ENCODE measurements at places on chromosomes 1 and 21.

DNA sequence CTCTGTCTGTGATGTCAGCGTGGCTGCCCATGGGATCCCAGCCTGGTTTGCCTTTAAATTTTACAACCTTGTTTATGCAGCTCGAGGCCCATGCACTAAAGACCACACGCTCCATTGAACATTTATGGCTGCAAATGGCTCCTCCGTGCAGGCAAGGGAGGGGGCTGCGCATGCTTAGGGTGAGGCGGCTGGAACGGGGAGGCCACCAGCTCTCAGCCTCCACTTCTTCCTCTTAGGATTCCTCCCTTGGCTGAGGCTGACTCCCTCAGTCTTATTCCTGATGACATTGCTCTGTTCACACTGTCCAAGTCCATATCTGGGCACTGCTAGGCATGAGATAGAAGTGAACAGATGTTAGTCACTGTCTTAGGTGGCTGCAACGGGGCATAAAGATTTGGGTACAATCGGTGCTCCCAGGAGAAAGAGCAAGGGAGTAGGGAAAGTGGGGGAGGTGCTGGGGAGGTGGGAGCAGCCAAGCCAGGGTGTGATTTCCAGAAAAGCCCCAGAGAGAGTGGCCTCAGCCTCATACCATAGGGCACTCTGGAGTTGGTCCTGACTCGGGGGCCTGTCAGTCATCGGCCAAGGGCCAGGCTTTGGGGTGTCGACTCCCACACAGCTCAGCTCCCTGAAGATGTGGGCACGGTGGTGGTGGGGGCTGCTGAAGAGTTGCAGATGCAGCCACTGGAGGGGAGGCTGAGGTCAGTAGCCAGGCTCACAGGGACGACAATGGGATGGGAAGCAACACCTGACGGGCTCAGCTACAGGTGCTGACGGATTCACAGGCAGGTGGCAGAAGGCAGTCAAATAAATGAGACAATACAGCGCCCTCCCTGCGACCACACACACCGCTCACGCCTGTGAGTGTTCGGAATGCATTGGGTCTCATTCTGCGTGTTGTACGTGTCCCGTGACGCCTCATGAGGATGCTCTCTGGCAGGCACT lies 37.3 kb upstream of the ACTL8 start:
- DNase-seq = no peak

- DNase-seq = no peak
These were observed 35.5 kb downstream of the SLC26A9 start for GRCh38 chr1:205907794-205908193.

- no peak for DNase-seq
These were observed 46.2 kb upstream of the SLC44A3 start for GRCh38 chr1:94773931-94774422.

DNA sequence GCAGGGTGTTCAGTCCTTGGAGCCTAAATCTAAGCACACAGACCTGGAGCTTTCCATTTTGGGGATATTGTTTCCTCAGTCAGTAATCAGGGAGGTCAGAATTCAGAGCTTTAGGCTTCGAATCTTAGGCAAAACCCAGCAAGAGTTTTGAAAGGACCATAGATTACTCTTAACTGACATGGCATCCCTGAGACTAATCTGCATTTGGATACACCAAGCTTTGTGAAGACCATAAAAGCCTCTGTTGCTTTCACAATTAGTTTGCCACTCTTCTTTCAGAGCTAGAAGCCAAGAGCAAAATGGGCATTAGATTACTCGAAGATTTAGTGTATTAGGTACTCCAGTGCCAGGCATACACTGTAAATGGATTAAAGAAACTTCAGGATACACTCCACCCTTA lies 131.8 kb upstream of the GREM2 start:
- DNase-seq = no peak

GRCh38 chr1:19011845-19012231 lies 55.4 kb upstream of the IFFO2 start:
- DNase-seq = no peak

DNA sequence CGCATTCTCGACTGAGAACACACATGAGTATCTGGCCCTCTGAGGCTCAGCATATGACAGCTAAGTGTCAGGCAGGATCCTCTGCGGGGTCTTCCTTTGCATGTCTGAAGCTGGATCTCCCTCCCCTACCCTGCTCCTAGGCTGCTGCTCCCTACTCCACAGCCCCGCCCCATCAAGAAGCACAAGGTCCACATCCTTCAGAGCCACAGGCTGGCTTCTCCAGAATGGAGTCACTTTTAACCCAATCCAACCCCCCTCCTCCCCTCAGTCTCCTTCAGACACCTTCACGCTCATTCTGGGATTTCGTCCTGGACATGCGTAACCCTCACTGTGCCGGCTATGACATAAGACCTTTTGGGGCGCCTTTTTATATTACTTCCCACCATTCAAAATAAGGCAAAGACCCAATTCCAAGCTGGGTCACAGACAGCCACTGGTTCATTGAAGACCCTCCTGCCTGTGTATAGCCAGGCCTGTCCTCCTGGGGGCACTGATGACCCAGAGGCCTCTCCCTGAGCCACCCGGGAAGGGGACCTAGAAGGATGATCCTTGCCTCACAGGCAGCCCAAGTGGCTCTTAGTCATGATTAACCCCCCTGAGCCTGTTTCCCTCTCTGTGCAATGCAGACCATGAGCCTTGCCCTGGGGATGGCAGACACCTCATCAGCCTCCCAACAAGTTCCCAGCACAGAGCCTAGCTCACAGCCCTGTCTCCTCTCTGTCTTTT lies 4.7 kb downstream of the ADGRB2 start:
- DNase-seq = no peak

DNA sequence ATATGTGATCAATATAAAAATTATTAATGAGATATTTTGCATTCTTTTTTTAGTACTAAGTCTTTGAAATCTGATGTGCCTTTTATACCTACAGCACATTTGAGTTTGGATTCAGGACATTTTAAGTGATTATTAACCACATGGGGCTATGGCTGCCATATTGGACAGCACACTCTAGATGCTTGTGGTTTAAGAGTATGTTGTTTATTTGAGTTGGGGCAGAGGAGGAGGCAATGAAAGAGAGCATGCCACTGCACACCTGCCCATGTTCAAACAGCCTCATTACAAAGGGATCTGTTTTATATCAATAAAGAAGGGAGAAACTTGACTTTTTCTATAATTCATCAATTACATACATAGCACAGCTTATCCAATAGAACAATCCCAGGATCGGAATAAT lies 99.4 kb upstream of the EDEM3 start:
- DNase-seq = no peak

- peak; percentile 50 for DNase-seq
These were observed 30.7 kb upstream of the RRP15 start for GRCh38 chr1:218254296-218254946.

- peak; percentile 84 for DNase-seq
These were observed 69.6 kb upstream of the KRTAP19-8 start for GRCh38 chr21:31107871-31108270.

DNA sequence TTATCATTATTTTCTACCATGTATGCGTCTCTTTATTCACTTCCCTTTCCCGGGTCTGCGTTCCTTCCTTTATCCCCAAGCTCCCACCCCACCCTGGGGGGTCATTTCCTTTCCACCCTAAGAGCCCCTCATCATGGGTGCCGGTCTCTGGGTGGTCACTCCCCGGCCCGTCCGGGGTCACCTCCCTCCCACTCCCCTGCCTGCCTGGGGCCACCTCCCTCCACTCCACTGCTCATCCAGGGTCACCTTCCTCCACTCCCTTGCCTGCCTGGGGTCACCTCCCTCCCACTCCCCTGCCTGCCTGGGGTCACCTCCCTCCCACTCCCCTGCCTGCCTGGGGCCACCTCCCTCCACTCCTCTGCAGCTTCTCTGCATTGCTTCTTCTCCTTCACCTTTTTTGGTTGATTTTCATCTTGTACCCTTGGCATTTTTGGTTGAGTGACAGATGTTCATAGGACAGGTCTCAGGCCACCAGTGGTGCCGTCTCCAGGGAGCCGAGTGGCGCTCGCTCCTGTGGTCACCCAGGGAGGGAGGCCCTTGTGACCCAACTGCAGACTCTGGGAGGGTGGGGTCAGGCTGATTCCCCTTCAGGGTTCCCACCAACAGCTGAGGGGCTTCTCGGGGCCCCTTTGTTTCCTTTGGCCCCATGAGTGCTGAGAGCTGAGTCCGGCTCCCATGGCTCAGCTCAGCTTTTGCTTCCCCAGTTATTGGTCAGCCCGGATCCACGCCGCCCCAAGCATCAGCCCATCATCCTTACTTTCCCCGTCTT lies 48.6 kb upstream of the PCBP3 start:
- DNase-seq = no peak

DNA sequence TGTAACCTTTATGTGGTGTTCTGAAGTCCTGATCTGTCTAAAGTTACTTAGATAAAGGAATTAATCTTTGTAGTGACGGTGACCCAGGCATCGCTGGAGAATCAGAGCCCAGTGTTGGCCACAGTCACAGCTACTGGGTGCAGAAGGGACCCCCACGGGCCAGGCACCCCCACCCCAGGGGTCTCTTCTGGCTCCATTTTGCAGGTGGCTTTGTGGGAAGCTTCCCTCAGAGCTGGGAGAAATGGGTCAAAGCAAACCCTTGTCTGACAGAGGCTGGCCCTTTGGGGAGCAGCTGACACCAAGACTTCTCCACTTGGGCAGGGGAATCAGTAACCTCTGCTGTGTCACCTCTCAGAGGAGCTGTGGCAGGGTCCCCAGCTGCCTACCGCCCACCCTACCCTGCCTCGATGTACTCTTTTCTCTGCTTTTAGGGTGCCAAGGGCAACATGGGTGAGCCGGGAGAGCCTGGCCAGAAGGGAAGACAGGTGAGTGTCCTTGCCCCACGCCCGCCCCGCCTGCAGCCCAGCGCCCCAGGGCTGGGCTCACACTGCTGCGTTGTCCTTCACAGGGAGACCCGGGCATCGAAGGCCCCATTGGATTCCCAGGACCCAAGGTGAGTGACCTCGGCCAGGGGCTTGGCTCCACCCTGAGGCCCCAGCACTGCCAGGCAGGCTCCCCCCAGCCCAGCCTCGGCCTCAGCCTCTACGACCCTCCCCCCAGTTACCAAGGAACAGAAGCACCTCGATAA lies 17.7 kb downstream of the COL6A2 start:
- no peak for DNase-seq

DNA sequence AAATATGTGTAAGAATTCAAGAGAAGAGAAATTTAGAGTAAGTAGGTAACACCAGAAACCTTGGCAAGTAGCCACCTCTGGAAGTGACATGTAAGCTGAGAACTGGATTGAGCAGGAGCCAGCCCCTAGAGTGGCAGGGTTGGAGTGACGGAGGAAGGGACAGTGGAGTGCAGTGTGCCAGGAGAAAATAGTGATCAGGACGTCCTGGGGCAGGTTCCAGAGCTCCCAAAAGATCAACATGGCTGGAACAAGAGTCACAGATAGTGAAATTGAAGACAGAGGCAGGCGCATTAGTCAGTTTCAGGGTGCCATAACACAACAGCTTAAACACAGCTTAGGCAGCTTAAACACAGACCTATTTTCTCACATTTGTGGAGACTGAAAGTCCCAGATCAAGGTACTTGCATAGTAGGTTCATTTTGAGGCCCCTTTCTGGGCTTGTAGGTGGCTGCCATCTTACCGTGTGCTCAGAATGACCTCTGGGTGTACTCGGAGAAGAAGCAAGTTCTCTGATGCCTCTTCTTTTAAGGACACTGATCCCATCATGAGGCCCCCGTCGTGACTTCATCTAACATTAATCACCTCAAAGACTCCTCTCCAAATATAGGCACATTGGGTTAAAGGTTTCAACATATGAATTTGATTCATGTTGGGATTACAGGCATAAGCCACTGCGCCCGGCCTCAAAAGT lies 37.2 kb downstream of the GNPAT start:
- no peak for DNase-seq

GRCh38 chr1:157671895-157672294 lies 28.7 kb downstream of the FCRL3 start:
- DNase-seq = no peak

- DNase-seq = no peak
These were observed 26.9 kb upstream of the CCN1 start for GRCh38 chr1:85553416-85554335.

GRCh38 chr1:39098546-39099250 lies 72.5 kb downstream of the NDUFS5 start:
- DNase-seq = peak; percentile 87

DNA sequence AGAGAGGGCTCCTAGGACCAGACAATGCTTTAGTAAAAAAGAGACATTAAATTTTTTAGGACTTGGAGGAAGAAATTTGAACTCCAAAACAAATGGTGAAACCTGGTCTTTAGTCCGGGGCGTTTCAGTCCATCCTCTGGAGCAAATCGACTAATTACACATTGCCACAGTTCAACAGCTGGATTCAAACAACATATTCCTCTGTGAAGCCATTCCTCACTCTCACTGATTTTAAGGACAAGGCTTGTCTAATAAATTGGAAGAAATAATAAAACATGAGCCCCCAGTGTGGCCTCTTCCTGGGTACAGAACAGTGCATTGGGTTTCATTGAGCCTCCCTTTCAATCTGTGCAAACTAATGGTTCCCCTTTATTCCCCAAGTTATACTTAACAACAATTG lies 165.1 kb downstream of the UCK2 start:
- no peak for DNase-seq

- DNase-seq = no peak
These were observed 67.0 kb downstream of the CHD5 start for GRCh38 chr1:6113116-6113515.

DNA sequence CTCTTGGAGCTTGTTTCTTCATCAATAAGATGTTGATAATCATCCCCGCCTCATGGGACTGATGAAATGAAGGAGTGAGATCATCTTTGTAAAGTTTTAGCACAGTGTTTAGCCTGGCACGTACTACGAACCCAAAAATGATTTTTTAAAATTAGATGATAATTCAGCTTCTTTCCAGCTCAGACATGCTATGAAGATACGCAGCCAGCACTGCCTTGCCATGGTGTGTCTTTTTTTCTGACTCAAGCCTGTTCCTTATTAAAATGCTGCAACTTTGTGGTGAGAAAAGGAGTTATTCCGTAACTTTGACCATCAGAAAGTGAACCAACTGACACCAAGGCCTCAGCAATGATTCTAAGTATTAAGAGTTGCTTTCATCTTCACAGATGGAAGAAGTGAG lies 269.0 kb downstream of the LTN1 start:
- peak; percentile 78 for DNase-seq

DNA sequence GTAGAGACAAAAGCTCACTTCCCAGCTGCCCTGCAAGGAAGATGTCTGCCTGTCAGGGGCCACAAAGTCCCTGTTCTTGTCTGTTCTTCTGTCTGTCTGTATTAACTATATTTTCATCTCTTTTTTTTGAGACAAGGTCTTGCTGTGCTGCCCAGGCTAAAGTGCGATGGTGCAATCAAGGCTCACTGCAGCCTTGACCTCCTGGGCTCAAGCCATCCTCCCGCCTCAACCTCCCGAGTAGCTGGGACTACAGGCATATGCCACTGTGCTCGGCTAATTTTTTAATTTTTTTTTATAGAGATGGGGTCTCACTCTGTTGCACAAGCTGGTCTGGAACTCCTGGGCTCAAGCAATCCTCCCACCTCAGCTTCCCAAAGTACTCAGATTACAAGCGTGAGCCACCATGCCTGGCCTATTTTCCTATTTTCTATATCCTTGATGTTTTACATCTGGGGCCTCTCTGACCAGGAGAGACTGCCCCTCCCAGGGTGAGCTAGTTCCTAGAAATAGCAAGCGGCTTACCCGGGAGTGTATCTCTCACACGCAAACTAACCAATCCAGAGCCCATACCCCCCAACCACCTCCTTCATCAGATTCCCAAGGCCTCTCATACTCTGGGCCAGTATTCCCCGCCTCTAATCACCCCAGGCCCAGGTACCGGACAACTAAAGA lies 5.4 kb upstream of the KLHDC7A start:
- no peak for DNase-seq

GRCh38 chr1:82597649-82598048 lies 796.9 kb downstream of the ADGRL2 start:
- DNase-seq = no peak

All from MV-4-11 (cell line).